ENCODE measurements at places on chromosomes 11 and 22. TPM values are rescaled to one million over a fixed set of nuclear protein-coding genes. Genes with fewer than 3 reads are reported as not detected.

CHEK1 gene
- total RNA-seq = 21.2 TPM

DNA sequence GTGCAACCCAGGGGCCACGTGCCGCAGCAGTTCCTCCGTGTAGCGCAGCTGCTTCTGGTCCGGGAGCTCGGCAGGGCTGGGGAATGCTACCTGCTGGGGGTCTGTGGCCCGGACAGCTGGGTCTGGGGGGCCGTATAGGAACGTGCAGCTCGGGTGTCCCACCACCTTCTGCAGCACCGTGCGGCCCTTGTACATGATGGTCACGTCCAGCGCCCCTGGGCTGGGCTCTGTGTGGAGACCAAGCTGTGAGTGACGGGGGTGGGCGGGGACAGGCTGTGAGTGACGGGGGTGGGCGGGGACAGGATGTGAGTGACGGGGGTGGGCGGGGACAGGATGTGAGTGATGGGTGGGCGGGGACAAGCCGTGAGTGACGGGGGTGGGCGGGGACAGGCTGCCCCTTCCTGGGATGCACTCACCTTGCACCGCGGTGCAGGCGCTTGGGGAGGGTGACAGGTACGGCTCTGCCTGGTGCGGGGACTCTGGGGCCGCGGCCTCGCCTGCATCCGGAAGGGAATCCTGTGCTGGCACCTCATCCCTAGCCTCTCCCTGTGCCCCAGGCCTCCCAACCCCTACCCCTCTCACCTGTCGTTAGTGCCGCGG, 2.3 kb downstream of the IRF7 start:
- H3K4me3 ChIP-seq = no peak overlapping the region
- no peak for DNase-seq
- H3K27me3 ChIP-seq = peaks cover 6% of the 10 kb centered on the region
- no peak overlapping the region for H3K27ac ChIP-seq
- H3K36me3 ChIP-seq = peaks cover 10% of the 10 kb centered on the region
- no peaks in the 10 kb centered on the region for H3K4me1 ChIP-seq

RAC2 gene
- 48.6 TPM for total RNA-seq

GTSE1 gene
- 27.5 TPM for total RNA-seq
